CD4-positive, alpha-beta T cell treated with Interleukin-2 at 100 ng/mL for 4 hours (primary cell): ENCODE measurements at places on chromosomes 3 and 15.

GRCh38 chr3:97959872-97960271, 12.4 kb downstream of the RIOX2 start:
- no peak for DNase-seq

DNA sequence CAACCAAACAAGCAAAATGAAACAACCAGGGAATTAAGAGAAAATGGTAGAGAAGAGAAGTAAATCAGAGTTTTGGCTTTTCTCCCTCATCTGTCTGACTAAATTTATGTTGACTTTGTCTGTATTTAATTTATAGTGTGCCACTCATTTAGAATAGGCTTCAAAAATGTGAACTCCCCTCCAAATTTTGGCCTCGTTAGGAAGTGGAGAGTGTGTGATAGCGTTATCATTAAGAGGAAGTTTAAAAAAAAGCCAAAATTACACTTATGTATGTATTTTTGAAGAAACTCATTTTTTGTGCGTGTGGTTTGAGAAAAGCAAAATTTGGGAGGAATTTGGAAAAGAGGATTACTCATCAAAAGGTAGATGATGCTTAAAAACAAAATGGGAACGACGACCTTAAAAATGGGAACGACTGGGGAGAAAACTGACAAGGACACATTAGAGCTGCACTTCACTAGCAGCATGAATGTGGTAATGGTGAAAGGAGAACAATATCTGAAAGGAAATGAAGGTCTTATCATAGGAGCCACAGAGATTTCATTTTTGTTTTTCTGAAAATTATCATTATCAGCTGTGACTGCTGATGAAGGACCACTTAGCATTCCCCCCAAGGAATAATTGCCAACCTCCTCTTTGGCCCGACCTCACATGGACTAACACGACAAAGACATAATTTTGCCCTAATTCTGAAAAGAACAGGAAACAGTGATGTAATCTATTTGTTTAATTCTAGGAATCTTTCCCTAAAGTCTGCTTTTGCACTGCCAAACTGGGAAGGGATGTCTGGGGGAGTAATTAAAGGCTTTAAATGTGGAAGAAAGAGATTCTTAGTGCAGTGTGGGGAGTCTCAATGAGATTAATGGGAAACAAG, 163.2 kb upstream of the P2RY1 start:
- no peak for DNase-seq

GRCh38 chr3:196181127-196181546, 30.1 kb downstream of the ZDHHC19 start:
- no peak for DNase-seq

DNA sequence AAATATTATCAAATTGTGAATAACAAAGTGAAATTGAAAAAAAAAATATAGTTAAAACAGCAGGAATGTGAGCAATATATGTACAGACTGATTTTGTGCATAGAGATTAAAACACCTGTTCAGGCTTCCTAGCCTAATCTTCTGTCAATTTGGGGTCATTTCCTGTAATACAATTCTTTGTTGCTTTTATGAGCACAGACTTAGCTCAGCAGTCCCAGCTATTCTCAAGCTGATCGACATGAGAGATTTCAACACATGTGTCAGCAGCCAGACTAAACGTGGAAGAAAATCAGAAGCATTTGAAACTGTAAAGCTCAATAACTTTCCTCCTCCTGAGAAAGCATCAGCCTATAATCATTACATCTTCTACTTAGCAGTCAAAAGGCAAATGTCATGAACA, 1.6 kb upstream of the FHIT start:
- DNase-seq: no peak

GRCh38 chr15:57540736-57541135, 51.0 kb upstream of the MYZAP start:
- DNase-seq: no peak
